ENCODE measurements at places on chromosomes 13 and 19.

DNA sequence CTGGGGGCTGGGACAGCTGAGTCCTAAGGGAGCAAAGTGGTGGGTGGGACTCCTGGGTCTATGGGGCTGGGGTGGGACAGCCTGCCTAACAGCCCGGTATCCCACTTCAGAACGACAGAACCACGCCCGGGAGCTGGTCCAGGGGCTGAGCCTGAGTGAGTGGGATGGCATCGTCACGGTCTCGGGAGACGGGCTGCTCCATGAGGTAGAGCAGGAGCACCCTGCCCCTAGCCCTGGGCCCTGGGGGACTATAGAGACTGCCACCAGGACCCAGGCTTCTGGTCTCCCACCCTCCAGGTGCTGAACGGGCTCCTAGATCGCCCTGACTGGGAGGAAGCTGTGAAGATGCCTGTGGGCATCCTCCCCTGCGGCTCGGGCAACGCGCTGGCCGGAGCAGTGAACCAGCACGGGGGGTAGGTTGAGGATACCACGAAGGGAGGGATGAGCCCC, 8.6 kb downstream of the SPHK2 start:
- DNase-seq, result no peak

DNA sequence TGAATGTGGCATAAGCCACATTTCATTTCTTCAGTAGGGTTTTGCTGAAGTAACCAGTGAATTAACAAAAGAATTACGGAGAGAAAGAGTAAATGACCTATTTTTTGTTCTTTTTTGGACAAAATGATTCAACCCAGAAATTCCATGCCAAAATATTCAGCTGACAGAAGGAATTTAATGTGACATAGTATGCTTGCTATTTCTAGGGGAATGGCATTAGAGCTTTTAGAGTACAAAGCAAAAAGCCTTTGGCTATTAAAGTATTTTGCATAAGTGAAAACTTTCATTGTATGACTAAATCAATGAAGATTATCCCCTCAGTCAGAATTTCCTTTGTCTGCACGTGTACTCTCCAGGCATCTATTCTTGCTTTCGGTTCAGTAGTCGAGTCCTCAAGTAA, 465.3 kb downstream of the COG6 start:
- DNase-seq, result no peak

DNA sequence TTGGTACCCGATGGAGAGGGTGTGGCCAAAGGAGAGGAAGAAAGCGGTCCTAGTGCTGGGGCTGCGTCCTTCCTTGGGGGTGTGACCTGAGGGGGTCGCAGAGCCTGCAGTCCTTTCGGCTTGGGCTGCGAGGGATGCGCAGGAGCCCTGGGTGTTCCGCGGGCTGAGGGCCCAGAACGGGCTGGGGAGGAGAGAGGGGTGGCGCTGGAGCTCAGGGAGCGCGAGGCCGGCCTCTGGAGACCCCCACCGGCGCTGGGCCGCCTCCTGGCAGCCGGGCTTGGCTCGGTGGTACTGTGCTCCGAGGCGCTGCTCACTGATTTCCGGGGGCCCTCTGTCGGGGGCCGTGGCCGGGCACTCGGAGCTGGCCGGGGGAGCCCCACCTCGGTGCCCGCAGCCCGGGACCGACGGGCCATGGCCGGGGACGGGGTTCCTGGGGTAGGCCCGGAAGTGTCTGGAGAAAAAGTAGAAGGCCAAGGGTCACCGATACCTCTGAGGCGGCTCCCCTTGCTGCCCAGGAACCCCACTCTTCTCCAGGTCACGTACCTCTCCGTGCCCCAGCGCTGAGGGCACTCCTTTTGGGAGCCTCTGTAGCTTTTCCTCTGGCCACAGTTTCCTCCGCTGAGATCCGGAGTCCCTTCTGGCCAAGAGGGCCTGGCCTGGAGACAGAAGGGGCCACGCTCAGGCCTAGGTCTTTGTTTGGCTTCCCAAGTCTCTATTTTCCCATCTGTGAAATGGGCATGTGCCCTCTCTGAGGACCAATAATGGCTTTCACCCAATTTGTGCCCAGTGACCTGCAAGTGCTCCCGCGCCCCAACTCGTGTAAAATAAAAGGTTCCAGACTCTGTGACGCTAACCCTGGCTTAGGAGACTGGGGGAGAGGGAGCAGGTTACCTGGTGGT, 1.6 kb downstream of the PRR36 start:
- no peak for DNase-seq

DNA sequence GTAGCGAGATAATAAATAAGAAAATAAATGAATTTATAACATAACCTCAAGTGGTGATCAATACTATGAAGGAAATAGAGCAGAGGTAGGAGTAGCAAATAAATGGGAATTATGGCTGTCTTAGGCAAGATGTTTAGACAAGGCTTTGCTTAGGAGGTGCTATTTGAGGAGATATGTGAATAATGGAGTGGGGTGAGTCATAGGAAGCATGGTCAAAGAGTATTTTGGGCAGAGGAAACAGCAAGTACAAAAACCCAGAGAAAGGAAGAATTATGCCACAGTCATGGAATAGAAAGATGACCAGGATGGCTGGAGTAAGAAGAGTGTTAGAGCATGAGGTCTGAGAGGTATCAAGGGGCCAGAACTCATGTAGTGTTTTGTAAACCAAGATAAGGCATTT, 33.6 kb upstream of the LPAR6 start:
- peak; percentile 65 for DNase-seq

DNA sequence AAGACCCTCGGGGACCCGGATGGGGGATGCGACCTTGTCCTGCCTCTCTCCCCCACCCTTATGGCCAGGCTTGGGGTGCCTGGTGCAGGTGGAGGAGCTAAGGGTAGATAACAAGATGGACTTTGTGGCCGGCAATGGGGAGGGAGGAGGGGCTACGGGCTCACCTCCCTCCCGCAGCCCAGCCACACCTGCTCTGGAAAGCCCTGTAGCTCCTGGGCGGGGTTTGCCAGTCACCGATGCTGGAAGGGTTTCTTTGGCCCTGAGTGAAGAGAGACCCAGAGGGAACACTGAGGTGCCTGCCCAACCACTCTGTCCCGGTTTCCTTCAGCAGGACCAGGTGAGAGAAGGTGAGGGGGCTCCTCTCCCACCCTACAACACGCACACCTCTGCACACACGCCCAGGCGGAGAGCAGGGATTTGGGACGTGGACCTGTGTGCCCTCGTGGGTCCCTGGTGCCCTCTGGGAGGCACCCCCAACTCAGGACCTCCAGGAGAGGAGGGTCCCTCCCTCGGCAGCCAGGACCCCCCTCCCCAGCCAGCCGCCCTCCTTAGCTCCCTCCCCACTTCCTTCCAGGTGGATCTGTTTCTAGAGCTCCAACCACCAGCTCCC, at the start of gene FUT2:
FUT2 (plus strand) TSS at position 229 of the 610 bp plus-strand sequence. CDS start 6,986 bp downstream, outside the sequence.
- no peak for DNase-seq

- no peak for DNase-seq
Measured at GRCh38 chr13:97856304-97856675, 97.2 kb upstream of the IPO5 start.

- no peak for DNase-seq
Measured at GRCh38 chr19:53823380-53824120, 564 bp downstream of the NLRP12 start.

DNA sequence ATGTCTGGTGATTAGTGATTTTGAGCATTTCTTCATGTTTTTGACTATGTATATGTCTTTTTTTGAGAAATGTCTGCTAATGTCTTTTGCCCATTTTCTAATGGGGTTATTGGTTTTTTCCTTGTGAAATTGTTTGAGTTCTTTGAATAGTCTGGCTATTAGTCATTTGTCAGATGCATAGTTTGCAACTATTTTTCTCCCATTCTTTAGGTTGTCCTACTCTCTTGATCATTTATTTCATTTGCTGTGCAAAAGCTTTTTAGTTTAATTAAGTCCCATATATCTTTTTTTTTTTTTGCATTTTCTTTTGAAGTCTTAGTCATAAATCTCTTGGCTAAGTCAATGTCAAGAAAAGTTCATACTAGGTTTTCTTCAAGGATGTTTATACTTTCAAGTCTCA, 449.8 kb downstream of the DACH1 start:
- no peak for DNase-seq

DNA sequence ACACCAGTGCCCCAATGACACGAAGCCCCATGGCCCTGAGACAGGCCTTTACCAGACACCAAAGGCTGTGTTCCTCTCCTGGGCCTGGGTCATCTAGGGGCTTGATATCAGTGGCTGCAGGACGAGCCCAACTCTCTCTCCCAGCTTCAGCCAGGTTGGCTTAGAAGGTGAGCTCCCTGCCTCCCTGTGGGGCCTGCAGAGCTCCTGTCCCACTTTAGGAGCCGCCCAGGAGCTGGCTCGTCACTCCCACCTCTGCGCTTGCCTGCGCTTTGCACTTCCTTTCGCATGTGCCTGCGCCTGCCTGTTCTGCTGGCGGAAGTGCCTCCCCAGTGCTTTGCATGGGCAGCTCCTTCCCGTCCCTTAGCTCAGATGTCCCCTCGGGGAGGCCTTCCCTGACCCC, 4.9 kb downstream of the CALM3 start:
- DNase-seq, result no peak

Data from MV-4-11 (cell line).